ENCODE measurements at places on chromosomes 6 and 20.

GRCh38 chr6:28277746-28278145 lies 3.6 kb upstream of the PGBD1 start:
- DNase-seq: no peak

DNA sequence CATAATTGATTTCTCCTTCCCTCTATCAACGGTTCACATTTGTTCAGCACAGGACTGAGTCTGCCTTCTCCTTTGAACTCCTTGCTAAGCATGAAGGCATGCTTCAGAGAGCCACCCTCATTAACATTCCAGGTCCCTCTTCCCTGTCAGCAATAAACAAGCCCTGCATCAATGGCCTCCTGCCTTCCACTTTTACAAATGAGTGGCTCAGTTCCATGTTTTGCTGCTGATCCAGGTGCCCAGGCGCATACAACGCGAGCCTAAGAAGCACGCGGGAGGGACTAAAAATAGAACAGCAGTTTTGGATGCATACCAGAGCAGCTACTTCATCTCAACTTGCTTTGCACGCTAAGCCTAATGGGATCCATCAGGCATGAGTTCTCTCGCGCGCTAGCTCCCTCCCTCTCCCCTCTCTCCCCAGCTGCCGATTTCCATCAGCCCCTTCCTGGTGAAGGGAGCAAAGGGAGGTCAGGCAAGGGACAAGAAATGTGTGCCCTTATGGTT lies 53.4 kb downstream of the TRAF3IP2 start:
- peak; percentile 78 for DNase-seq

GRCh38 chr6:160248538-160248937 lies 10.1 kb downstream of the SLC22A2 start:
- DNase-seq: no peak

GRCh38 chr6:90294614-90294988 lies 2.0 kb downstream of the BACH2 start:
- DNase-seq: no peak

DNA sequence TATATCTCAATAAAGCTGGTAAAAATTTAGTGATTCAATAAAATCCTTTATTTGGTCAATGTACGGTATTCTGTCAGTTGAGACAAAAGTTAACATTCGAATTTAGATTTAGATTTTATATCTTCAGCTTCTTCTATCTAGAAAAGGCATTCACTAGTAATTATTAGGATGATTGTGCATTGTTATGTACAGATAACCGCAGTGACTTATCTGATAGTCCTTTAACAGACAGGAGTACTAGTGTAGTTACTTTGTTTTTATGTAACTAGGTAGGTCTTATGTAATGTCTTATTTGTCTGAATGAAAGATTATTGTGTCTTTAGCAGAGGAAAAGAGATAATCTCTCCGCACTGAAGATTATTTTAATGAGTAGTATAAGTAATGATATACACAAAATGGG lies 31.3 kb downstream of the TRIM27 start:
- no peak for DNase-seq

DNA sequence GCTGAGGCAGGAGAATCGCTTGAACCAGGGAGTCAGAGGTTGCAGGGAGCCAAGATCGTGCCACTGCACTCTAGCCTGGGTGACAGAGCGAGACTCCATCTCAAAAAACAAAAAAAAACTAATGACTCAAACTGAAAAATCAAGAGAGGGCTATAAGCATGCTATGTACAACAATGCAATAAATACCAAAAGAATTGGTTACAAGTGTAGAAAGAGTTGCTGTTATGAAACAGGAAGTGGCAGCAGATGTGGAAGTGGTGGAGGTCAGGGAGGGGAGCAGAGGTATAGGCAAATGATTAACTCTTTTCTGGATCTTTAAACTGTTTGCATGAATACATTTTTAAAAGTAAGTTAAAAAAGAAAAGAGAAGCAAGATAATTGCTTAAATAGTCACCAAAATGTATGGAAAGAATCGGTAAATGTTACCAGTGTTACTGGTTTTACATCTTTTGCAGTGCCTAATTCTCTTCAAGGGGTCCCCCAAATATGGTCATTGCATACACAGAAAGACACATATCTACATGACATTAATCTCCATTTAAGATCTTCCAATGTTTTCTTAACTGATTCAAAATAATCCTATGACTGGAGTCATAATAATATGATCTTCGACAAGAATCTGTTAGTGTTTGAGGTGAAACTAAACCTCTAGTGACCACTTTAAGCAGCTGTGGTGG lies 15.0 kb downstream of the CALHM6 start:
- DNase-seq: no peak

- DNase-seq: no peak
These were observed 514.7 kb upstream of the AGPAT4 start for GRCh38 chr6:161788531-161788930.

- DNase-seq: no peak
These were observed 139.0 kb downstream of the PRDM13 start for GRCh38 chr6:99745651-99746050.

GRCh38 chr6:162385980-162386379 lies 341.6 kb downstream of the PRKN start:
- no peak for DNase-seq

GRCh38 chr6:116518621-116519368 lies 7.4 kb downstream of the CALHM5 start:
- DNase-seq: no peak

- DNase-seq: no peak
These were observed 175.5 kb downstream of the BCAS1 start for GRCh38 chr20:53894707-53895384.

- no peak for DNase-seq
These were observed 107.7 kb upstream of the ATXN1 start for GRCh38 chr6:16868968-16869367.

- DNase-seq: no peak
These were observed 1.3 kb downstream of the C6orf141 start for GRCh38 chr6:49551866-49552129.

DNA sequence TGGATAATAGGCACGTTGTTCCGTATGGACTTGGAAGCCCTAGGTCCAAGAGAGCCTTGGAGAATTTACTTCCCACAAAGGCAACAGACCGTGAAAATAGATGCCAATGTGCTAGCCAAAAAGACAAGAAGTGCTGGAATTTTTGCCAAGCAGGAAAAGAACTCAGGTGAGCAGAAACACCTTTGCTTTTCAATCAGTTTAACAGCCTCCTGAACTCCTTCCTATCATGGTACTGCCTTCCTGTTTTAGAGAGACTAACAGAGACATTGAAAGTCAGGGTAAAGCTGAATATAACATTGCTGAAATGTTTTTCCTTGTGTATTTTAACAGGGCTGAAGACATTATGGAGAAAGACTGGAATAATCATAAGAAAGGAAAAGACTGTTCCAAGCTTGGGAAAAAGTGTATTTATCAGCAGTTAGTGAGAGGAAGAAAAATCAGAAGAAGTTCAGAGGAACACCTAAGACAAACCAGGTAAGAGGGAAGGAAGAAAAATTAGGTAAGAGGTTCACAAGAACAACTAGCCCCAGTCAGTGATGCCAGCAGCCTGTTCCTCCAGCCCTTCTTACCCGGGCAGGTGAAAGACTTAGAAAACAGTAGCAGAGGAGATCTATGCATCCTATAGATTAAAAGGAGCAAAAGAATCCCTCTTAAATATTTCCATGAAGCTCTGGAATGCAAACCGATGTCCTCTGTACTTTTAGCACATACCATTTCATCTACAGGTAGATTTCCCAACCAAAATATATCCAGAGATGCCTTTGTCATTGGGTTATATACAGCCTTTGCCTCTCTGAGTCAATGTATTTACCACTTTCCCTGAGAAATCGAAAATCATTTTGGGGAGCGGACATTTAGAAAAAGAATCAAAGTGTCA lies 4.0 kb downstream of the EDN1 start:
- no peak for DNase-seq

DNA sequence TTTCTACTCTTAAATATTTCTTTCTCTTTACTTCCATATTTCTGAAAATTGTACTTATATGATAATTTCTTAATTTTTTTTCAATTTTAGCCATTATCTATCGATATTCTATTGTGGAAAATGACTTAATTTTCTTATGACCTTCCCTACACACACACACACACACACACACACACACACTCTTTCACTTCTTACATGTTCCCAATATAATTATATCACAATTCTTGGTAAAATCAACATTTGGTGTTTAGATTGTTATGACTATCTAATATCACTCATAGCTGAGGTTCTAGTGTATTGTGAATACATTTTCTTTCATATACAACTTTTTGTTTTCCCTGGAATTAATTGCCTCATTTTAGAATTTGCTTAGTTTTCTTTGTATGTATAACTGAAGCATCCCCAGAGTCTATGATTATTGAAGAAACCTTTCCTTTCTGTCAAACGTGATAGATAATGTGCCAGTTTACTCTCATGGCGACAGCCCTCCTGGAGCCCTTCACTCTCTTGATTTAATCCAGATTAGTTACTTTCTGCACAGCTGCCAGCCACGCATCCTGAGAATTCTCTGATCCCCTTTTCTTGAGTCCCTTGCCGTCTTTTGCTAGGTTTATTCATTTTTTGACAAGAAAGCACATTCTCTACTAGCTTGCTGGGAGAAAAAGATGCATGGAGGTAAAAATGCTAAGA lies 63.4 kb downstream of the RNF182 start:
- DNase-seq: peak; percentile 66

Measured in D341Med (cell line).